ENCODE measurements at places on chromosomes 16 and 17.

GRCh38 chr16:52051414-52052172, 495.4 kb downstream of the TOX3 start:
- DNase-seq = no peak

- no peak for DNase-seq
These were observed 203.6 kb downstream of the ZFHX3 start for GRCh38 chr16:72844225-72844920.

DNA sequence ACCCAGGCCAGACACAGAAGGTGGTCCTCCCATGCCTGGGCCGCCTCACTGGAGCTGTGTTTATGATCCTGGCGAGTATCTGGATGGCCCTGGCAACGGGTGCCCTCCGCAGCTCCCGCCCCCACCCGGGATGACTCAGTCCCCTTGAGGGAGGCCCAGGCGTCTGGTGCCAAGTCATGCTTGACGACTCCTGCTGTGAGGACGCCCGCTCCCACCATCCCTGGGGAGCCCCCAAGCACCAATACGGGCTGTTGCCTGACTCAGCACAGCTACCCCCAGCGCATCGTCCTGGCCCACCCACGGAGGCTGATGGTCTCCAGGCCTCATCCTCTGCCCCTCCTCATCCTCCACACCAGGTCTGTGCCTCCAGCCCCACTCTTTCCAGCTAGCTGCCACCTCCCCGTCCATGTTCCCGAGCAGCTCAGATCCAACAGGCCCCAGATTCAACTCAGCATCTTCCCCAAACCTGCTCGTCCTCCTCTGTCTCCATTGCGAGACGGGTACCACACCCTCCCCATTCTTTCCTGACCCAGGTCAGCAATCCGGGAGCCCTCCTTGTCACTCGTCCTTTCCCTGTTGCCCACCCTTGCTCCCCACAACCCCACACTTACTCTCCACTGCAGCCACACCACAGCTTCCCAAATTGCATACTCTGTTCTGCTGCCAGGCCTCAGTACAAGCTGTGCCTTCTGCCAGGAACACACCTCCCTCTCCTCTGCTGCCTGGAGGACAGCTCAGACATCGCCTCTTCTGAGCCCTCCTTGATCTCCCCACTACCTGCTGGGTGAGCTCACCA, 2.6 kb downstream of the CAMKK1 start:
- no peak for DNase-seq

DNA sequence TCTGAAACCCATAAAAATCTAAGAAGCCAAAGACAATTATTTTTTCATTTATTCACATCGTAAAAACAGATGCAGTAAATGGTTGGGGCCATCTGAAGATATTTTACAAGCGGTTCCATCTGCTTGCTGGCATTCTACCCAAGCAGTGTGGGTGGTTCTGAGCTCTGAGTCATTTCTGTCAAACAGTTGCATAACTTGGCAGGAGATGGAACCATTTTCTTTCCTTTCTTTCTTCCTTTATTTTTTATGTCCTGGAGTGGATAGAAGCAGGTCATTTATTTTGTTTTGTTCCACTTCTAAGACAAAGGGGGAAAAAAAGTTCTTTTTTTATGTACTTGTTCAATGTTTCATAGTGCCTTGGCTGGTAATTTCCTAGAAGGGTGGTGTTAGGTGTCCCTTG, 1151.9 kb upstream of the GOT2 start:
- DNase-seq = no peak

DNA sequence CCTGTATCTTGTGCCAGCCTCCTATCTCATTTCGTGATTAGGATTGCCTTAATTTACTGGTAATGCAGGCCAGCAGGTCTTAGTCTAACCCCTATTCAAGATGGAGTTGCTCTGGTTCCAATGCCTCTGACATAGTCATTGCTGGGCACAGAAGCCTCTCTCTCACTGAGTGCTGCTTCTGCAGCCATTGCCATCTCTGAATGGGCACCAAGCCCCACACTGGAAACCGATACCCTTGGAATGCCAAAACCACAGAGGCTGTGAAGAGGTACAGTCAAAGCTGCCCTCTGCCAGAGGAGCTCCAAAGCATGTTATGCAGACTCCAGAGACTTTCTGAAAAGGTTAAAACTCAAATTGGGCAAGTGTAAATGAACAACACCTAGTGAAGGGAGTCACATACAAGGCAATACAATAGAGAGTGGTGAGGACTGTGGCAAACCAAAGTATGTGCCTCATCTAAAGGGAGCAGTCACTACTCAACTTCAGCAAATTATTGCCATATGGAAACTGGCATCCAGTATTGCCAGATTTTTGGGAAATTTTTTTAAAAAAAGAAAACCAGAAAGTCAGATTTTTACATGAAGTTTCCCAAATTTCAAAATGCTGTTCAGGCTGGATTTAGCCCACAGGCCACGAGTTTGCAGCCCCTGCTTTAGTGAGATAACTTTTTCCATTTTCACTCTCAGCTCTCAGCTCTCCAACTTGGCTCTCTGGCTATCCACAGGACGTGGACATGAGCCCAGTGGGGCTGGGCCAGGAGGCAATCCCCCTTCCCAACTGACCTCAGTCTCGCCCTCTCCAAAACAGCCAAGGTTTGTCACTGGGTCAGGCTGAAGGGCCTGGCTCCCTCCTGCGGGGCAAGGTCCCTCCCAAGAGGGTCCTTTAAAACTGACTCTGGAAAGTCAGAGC, 2.1 kb upstream of the MMP2 start:
- DNase-seq = no peak

DNA sequence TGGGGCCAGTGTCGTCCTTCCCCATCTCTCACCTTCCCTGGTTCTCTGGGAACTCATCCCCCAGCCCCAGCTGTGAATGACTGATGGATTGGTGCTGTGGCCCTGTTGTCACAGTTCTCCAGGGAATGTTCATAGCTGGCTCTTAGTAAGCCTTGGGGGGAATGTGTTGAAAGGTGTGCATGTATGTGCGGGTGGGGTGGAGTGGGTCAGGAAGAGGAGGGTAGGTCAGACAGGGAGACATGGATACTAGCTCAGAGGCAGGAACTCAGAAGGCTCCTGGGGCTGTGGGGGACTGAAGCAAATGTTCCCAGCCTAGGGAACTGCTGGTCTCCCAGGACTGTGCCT, 4.3 kb downstream of the DLX4 start:
- no peak for DNase-seq

- no peak for DNase-seq
These were observed 5.1 kb downstream of the BAHCC1 start for GRCh38 chr17:81400154-81400977.

- no peak for DNase-seq
These were observed 211.7 kb downstream of the XYLT1 start for GRCh38 chr16:17258848-17259713.

GRCh38 chr17:9211133-9211765, 189.9 kb downstream of the NTN1 start:
- no peak for DNase-seq

DNA sequence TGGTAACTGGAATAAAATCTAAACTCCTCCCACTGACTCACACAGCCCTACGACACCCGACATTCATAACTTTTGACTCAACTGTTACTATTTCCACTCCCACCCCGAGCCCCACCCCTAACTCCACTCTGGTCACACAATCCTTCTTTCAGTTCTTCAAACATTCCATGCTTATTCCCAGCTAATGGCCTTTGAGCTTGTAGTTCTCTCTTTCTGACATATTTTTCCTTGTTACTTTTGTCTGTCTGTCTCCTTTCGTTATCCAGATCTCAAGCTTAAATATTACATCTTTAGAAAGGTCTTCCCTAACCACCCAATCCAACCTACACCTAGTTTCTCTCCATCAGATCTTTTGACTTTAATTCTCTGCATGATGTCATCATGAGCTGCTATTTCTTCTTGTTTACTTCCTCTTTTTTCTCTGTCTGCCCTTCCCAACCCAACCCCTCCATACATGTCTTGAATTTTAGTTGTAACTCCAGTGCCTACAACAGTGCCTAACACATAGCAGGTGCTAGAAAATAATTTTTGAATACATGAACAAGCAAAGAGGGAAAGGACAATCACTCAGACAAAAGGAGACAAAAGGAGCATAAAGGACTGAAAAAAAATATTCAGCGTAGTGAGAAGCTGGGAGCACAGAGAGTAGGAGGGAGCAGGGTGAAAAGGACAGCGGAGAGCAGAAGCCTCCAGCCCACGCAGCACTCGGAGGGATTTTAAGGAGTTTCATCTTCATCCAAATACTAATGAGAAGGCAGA, 65.2 kb upstream of the SMIM36 start:
- DNase-seq = no peak

DNA sequence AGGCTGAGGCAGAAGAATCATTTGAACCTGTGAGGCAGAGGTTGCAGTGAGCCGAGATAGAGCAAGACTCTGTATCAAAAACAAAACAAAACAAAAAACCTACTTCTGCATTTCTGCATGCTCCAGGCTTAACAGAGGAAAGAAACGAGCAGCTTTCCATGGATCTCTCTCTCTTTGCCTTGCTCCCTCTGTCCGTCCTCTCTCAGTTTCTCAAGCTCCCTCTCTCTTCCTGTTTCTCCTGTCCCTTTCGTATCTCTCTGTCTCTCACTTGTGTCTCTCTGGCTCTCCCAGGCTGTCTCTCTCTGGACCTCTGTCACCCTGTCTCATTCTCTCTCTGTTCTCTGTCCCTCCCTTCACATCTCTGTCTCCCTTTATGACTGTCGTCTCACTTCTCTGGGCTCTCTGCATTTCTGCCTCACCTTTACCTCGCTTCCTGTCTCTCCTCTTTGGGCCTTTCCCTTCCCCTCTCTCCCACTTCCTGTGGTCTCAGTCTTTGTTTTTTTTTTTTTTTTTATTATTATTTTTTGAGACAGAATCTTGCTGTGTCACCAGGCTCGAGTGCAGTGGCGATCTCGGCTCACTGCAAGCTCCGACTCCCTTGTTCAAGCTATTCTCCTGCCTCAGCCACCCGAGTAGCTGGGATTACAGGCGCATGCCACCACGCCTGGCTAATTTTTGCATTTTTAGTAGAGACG, 4.1 kb upstream of the PITPNA start:
- no peak for DNase-seq

DNA sequence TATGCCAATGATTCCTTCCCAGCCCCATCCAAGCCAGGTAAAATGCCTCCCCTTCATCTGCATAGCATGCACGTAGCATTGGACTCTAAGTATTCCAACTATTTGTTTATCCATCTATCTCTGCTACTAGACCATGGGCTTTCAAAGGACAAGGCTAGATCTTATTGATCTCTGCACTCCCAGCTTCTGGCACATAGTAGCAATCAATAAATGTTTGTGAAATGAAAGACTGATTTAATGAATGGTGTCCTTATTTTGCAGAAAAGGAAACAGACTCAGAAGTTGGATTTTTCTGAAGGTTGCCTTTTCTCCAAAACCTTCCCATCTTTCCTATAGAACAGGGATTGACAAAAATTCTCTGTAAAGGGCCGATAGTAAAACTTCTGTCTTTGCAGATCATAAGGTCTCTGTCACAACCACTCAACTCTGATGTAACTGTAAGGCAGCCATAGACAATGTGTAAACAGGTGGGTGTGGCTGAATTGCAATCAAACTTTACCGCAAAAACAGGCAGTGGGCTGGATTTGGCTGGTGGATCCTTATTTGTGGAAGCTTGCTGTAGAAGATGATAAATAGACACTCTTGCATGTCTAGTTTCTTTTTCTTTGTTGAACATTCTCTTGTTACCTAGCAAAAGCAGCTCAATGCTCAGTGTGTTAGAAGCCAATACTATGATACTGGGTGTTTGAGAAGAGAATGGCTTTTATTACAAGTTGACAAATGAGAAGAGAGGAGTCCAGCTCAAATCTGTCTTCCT, 7.6 kb upstream of the CMTR2 start:
- no peak for DNase-seq

- DNase-seq = no peak
These were observed 16.2 kb upstream of the RMI2 start for GRCh38 chr16:11329071-11329491.

DNA sequence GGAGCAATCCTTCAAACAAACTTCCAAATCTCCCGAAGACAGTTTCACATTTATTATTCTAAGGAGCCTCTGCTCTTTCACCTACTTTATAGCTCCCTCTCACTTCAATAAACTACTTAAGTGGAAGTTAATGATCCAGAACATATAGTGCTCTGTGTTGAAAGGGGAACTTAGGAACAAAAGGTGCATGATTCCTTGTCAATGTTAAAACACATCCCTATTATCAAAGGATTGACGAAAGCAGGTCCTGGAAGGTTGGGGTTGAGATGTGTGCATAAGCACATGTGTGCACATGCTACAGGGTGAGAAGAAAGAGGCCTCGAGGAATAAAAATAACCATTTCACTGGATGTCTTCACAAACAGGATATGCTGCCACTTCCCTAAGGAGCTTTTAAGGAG, 170.3 kb downstream of the SLC39A11 start:
- no peak for DNase-seq

DNA sequence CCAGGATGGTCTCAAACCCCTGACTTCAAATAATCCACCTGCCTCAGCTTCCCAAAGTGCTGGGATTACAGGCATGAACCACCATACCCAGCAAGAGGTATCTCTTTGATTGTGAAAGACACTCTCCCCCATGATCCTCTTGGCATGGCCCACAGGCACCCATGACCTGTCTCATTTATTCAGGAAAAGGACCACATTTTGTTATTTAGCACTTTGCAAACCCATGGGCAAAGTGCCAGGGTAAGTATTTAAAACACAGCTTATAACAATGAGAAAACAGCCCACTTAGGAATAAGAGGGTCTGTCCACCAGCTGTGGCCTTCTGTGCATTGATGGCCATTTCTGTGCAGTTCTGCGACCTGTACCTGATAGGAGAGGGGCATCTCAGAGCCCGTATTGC, 12.8 kb upstream of the AKTIP start:
- DNase-seq = no peak

DNA sequence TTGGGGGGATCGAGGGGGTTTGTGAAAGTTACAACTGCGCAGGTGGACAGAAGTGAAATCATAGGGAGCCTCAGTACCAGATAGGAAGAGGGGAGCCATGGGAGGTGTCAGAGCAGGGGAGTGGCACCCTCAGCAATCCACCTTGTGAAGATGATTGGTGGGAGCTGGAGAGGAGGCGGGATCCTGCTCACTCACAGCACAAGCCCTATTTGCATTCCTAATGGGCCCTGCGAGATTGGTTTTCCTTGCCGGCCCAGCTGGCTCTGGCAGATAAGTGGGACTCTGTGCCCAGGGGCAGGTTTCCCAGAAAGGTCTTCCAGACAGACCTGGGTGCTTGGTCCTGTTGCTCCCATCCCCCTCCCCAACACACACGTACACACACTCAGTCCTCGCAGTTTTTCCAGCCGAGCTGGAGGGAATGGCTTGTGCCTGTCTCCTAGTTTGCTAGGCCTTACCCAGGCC, 9.4 kb downstream of the WNT3 start:
- DNase-seq = no peak

- no peak for DNase-seq
These were observed 317.1 kb downstream of the PHKB start for GRCh38 chr16:47778106-47778801.

DNA sequence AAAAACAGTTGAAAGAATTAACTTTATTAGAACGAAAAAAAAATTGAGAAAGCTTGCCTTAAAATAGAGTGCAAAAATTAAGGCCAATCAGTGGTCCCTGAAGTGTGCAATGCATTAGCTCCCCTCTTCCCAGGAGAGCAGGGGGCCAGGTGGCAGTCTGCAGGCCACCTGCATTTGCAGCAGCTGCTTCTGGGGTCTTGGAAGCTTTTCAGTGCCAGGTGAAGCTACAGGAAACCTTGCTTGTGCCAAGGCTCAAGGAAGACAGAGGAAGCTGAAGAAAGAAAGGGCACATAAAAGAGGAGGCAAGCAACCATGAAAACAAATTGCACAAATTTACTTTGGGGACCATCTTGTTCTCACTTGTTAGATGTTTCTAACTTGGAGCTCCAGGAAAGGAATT, 50.5 kb upstream of the MTMR4 start:
- DNase-seq = no peak
